ENCODE measurements at places on chromosomes 7 and 10.

GRCh38 chr10:7334642-7334964, 76.2 kb downstream of the SFMBT2 start:
- DNase-seq: no peak

DNA sequence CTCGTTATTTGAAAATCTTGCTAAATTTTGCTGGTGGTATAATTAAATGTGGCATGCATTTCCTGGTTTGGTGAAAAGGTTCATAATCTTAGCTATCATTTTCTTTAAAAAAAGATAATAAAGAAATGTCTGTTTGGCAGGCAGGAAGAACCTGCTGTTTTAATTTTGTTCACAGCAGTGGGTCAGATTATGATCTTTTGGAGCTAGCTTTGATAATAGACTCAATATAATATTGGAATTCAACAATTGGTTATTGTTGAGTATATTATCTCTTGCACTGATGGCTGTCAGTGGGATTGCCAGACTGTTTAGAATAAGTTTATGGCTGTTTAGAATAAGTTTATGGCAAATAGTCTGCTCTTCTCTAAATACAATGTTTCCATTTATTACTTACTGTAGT, 35.1 kb downstream of the MXI1 start:
- no peak for DNase-seq

- DNase-seq: no peak
Observed at GRCh38 chr7:98687111-98687751, 70.1 kb downstream of the NPTX2 start.

DNA sequence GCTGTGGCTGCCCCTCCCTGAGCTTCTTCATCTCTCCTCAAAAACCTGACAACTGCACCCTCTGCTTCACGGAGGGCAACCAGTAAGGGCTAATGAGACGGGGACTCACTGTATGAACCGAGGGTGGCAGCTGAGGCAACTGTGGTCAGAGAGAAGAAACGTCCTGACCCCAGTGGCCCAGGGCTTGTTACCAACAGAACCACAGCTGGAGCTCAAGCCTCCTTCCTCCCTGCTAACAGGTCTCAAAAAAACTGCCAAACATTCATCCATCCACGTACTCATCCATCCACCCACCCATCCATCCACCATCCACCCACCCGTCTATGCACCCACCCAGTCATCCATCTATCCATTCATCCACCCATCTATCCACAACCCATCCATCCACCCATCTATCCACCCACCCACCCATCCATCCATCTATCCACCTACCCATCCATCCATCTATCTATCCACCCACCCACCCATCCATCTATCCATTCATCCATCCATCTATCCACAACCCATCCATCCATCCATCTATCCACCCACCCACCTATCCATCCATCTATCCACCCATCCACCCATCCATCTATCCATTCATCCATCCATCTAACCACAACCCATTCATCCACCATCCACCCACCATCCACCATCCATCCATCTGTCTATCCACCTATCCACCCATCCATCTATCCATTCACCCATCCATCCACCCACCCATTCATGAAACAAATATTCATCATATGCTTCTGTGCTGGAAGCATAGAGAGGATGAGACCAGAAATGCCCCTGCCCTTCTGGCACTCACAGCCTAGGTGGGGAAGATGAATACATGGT, 111.7 kb downstream of the PDGFA start:
- DNase-seq: no peak

- DNase-seq: no peak
Observed at GRCh38 chr7:91504919-91505318, 240.7 kb downstream of the FZD1 start.

GRCh38 chr7:140404565-140405065, 757 bp downstream of the RAB19 start:
- DNase-seq: no peak

GRCh38 chr7:90424720-90425119, 21.5 kb downstream of the CLDN12 start:
- no peak for DNase-seq

DNA sequence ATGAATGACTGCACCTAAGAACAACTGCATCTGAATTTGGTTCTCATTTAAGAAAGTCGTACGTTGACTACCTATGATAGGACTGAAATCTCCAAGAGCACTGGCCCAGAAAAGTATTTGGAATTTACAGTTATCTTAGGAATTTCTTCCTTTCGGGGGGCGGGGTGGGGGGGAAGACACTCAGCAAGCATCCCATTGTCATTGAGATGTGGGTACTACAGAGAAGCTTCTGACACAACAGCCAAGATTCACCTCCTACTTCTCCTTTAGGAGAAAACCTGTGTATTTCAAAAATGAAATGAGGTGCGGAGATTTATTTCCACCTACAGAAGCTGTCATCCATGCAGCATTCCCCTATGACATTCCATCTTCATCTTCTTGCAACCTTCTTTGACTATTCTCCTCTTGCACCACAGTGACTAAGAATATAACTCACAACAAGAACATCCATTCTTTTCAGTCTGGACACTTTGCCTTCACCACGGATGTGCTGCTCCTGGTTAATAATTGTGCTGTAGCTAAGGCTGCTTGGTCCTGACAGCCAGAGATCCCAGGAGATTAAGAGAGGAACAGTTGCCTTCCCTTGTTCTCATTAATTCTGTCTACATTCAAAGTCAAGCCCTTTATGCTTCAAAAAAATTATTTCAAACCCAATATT, 98.4 kb upstream of the FRMD4A start:
- DNase-seq: no peak

GRCh38 chr7:98242934-98243333, 9.1 kb downstream of the TECPR1 start:
- no peak for DNase-seq

GRCh38 chr10:128286762-128287500, 160.7 kb upstream of the MKI67 start:
- DNase-seq: no peak

- DNase-seq: no peak
Observed at GRCh38 chr7:1193593-1194424, 33.8 kb upstream of the ZFAND2A start.

DNA sequence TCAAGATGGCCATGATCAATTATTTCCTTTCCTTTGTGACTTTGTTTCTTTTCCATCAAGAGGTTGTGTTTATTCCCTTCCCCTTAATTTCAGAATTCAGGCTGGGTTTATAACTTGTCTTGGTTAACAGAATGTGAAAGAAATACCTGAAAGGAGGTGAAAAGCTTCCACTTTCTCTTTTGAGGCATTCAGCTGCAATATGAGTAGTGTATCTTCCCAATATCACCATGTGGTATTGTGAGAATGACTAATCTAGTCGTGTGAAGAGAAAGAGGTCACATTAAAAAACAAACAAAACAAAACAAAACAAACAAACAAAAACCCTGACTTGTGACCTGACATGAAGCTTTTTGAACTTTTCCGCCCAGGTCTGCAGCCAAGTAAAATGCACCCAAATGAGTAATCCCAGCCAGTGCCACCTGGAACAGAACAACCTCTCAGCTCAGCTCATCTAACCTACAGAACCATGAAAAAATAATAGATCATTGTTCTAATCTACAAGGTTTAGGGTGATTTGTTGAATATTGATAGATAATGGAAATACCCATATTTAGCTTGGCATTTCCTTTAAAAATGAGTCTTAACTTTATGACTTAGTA, 70.8 kb upstream of the TEX47 start:
- DNase-seq: no peak

DNA sequence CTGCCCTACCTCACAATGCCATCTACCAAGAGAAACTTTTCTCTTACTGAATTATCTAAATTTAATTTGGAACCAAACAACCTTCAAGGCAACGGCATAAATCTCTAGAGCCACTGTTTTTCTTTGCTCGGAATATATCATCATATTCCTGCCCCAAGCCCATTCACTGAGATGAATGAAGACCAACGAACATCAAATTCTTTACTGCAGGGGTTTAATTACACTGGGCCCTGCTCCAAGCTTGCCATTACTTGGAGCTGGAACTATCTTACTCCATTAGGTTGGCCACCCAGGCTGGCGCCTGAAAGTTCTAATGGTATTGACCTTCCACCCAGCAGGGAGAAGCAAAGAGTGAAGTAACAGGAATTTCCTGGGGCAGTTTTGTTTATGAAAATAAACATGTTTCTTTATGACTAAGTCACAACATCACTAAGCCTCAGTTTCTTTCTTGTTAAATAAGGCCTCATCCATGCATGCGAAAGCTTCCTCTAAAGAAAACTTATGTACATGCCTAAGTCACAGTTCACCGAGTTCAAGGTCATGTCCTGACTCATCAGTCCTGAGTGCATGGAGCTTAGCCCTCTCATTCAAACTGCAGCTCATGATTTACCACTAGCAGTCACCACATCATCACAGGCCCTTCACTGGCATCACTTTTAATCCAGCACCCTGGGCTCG, 42.1 kb upstream of the ANAPC16 start:
- no peak for DNase-seq

DNA sequence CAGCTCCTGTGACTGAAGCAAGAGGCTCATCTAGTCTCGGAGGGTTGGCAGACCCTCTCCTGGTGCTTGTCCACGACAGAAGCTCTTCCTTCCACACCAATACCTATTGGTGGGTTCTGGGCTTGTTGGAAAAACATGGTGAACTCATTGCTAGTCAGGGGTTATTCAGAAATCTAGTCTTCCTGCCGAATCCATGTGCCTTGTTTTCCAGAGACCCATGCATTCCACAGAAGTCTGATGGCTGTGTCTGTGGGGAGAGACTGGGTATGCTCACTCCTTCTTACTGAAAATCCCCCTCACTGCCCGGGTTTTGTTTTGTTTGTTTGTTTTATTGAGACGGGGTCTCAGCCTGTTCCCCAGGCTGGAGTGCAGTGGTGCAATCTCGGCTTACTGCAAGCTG, 138.3 kb downstream of the DNAJB6 start:
- no peak for DNase-seq

- no peak for DNase-seq
Observed at GRCh38 chr10:131778385-131778784, 122.4 kb upstream of the PPP2R2D start.

- DNase-seq: no peak
Observed at GRCh38 chr10:28777911-28778310, 100.6 kb downstream of the BAMBI start.

DNA sequence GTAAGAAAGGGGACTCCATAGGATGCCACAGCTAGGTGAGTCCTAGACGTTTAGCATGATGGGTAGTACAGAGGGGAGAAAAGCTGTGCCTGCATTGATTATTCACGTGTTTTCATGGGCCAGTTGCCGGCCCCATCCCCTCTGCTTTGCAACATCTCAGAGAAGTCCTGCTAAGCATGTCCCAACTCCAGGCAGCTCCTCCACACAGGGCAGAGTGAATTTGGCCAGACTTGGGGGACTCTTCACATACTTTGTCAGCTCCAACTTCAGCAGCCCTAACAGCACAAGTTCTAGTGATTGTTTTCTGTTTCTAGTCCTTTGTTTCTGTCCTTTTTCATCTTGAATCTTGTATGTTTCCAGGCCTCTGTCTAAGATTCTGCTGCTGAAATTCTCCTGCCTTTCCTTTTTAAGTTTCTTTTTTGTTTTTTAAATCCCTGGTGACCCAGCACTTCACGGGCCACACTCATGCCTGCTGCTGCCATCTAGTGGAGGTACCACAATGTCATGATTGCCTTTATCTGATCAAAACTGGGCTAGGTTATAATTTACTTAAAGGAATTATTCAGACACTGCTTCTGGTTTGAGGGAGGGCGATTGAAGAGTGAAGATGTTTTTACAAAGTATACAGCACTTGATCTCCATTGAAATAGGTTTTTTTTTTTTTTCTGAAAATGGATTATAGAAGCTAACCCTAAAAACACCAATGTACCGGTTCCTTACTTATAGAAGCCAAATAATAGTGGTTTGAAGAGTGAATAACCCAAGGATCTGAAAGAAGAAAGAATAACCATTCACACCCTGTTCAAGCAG, 276.9 kb downstream of the CSTF2T start:
- peak; percentile 38 for DNase-seq
